ENCODE measurements at places on chromosomes 7 and 10.

DNA sequence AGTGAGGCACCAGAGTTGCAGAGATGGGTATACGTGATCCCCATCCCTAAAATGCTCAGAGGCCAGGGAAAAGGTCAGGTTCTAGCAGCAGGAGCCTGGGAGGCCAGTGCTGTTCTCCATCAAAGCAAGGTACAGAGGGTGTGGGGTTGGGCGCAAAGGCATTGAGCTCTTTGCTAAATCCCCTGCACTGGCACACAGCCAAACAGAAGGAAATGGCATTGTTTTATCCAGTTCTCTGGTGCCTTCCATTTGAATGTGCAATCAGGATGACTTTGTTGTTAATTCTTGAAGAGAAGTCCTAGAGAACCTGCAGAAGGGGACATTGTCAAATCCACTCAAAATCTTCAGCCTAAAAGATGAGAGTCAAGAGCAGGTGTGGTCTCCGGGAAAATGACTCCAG lies 111.3 kb upstream of the CHST15 start:
- DNase-seq = no peak

DNA sequence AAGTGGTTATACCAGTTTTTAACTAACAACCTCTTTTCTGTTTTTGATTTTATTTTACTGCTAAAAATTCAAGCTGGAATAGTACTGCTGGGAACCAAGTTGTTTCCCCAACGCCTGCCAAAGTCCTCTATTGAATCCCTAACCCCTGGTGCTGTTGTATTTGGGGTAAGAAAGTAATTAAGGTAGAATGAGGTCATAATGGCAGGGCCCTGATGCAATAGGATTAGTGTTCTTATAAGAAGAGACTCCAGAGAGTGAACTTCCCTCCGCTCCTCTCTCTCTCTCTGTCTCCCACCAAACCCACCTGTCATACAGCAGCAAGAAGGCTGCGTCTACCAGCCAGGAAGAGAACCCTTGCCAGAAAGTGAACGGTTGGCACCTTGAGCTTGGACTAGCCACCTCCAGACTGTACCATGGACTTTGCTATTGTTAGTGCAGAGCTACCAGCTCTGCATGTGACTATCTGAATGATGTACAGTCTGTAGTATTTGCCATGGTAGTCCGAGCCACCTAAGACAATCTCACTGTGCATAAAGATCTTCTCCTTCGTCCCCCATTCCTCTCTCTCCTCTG lies 86.5 kb upstream of the KLF6 start:
- no peak for DNase-seq

DNA sequence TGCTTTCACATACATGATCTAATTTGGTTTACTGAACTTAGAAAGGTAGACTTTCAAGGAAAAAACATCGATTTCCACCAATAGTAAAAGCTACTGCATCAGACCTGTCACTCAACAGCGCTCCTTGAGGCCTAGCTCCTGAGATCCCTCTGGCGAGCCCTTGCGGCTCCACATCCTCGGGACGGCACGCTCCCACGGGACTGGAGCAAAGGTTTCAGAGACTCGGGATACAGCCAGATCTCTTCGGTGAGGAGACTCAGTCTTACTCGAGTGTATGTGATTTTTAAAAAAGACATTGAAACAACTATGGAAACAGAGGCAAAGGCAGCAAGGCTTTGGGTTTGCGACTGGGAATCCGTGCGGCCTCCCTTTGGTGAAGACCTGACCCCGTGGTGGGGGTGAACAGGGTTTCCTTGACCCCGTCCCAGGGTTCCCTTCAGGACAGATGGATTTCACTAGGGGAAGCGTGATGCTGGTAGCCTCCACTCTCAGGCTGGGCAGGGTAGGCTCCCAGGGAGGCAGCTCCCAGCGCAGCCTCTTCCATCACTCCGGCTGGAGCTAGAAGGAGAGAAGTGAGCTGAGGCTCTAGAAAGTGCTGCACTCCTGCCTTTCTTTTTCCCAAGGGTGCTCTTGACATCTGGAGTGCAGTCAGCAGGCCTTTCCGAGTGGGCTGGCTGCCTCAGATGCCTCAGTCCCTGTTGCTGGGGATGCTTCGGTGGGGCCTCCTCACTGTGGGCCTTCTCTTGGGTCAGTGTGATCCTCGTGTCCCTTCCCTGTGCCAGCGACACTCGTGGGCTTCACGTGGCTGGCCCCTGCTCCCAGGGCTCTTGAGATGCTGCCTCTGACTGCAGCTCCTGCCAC lies 5.8 kb upstream of the ATP6V0E2 start:
- DNase-seq = no peak

DNA sequence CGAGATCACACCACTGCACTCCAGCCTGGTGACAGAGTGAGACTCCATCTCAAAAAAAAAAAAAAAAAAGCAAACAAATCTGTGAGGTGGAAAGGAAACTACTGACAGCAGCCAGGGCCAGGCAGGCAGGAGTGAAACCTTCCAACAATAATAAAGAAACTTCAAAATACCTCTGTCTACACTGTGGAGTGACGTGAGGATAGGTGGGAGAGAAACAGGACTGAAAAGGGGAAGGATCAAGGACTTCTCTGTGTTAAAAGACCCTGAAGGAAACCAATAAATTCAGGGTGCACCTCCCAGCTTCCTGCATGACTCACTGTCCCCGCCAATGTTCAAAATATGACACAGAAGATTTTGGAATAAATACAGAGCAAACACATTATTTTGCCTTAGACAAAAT lies 82.9 kb downstream of the KIAA1549 start:
- DNase-seq = no peak

DNA sequence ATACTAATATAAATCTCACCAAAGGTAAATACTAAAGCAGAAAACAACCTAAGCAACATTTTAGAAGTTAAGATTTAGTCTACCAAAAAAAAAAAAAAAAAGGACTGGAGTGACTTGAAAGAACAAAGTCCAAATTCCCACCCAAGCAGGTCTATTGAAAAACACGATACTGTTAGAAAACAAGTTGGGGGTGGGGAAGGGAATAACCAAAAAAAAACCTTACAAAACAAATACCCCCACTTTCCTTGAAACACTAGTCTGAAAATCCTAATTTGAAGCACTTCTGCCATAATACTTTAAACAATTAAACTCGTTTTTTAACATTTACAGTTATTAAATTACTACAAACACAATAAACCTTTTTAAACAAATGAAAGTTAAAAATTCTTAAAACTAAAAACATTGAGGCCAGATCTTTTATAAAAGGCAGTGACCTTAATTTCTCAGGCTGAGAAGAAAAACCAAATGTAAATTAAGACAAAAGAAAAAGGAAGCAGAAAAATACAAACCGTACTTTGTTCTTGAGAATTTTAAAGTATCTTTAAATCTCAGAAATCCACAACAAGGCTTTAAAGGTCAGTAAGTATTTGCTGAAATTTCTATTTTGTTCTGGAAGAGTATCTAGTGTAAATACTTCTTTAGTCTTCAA lies 135.1 kb downstream of the NRBF2 start:
- no peak for DNase-seq

- no peak for DNase-seq
These were observed 27.7 kb upstream of the VIPR2 start for GRCh38 chr7:159172400-159172799.

GRCh38 chr7:42440951-42441350 lies 203.9 kb upstream of the GLI3 start:
- no peak for DNase-seq

- DNase-seq = no peak
These were observed 166.1 kb downstream of the GRK5 start for GRCh38 chr10:119373294-119374102.
